ENCODE measurements at places on chromosomes 6 and 20.

GRCh38 chr20:32872266-32872665, 13.5 kb downstream of the EFCAB8 start:
- DNase-seq, result no peak

GRCh38 chr20:33681728-33682353, 4.3 kb downstream of the E2F1 start:
- DNase-seq, result no peak

GRCh38 chr6:47352194-47352920, 42.7 kb upstream of the TNFRSF21 start:
- DNase-seq, result no peak

- no peak for DNase-seq
Measured at GRCh38 chr6:21111093-21111725, 482.3 kb upstream of the SOX4 start.

- no peak for DNase-seq
Measured at GRCh38 chr6:151590742-151591141, 96.9 kb downstream of the CCDC170 start.

DNA sequence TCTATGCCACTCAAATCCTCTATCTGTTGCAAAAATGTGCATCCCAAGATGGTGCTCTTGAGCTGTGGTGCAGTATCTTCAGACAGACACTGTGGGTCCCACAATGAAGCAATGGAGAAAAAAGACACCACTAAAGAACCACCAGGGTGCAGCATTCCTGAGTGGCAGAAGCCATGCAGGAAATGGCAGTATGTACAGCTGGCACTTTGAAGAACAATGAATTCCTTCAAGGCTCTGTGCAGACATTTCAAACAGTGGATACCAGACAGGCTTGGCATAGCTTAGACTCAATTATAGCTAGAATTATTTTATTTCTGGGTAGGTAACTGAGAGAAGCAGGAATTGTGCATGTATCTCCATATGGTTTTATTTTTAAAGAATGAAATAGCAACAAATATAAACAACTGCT, 24.0 kb upstream of the HDAC2 start:
- peak; percentile 54 for DNase-seq

- no peak for DNase-seq
Measured at GRCh38 chr6:93848031-93848742, 428.8 kb upstream of the EPHA7 start.

- peak; percentile 2 for DNase-seq
Measured at GRCh38 chr6:14612016-14612980, 494.7 kb downstream of the CD83 start.

DNA sequence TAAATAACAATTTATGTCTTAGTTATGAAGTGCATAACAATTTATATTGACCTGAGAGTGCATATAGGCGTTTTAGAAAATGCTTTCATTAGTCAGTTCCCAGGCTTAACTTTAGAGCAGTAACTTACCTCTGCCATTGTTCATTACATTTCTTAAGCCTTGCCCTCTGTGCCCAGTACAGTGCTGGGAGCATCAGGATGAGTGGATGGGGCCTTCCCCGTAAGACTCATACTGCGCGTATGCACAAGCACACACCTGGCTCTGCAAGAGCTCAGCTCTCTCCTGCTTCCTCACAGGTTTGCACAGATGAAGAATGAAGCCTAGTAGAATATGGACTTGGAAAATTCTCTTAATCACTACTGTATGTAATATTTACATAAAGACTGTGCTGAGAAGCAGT, 125.0 kb downstream of the MAP3K4 start:
- DNase-seq, result no peak

DNA sequence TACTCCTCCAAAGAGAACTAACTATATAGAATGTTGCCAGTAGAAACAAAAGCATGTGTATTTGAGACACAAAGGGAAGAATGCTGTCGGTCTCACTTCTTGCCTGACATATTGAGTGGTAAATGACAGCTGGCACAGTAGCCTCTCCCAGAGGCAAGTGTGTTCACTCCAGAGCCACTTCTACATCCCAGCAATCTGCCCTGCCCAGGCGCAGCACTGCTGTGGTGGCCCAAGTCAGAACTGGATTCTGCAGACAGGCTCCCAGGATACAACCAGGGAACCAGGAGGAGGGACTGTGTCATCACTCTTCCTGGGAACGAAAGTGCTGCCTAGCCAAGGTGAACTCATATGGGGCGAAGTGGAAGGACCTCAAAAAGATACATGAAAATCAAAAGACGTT, 103.2 kb upstream of the ARMC2 start:
- DNase-seq, result no peak

- no peak for DNase-seq
Measured at GRCh38 chr6:112511441-112511840, 164.3 kb downstream of the RFPL4B start.

DNA sequence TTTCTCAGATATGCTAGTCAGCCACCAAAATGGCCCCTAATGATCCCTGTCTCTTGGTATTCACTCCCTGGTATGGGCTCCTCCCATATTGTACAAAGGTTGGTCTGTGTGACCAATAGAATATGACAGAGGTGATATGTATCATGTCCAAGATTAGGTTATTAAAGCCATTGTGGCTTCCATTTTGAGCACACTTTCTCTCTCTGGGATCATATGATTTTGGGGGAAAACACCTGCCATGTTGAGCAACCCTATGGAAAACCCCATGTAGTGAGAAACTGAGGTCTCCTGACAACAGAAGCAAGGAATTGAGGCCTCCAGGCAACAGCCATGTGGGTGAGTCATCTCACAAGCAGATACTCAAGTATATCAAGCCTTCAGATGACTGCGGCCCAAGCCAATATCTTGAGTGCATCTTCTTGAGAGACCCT, 7.1 kb upstream of the ZNF318 start:
- DNase-seq, result no peak

GRCh38 chr6:126738146-126738545, 380.3 kb upstream of the RSPO3 start:
- no peak for DNase-seq

Measured in BJ (cell line).